Stimulated activated CD4-positive, alpha-beta T cell treated with anti-CD3 and anti-CD28 coated beads, Interleukin-12 subunit alpha, Interleukin-12 subunit beta, amount 100 ng/mL, for 48 hours (primary cell): ENCODE measurements at places on chromosomes 2 and 18.

- no peak for DNase-seq
Observed at GRCh38 chr2:9238591-9239326, 32.1 kb downstream of the ASAP2 start.

DNA sequence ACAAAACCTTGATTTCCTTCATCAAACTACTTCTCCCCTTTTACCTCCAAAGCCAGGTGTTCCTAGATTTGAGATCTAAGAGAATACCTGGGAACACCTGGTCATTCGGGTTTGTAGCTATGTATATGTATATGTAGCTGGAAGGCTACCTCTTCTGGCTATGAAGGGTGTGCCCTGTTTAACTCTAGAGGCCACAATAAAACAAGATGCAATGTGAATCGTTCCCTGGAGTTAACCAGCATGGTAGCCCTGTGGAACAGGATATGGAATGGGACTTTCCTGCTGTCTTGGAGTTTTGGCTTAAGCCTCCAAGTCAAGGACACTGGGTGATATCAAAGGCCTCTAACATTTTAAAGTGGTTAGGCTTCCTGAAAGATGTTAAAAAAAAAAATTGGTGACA, 17.7 kb upstream of the NFU1 start:
- no peak for DNase-seq

- peak; percentile 42 for DNase-seq
Observed at GRCh38 chr2:44952143-44952805, 10.8 kb downstream of the SIX3 start.

DNA sequence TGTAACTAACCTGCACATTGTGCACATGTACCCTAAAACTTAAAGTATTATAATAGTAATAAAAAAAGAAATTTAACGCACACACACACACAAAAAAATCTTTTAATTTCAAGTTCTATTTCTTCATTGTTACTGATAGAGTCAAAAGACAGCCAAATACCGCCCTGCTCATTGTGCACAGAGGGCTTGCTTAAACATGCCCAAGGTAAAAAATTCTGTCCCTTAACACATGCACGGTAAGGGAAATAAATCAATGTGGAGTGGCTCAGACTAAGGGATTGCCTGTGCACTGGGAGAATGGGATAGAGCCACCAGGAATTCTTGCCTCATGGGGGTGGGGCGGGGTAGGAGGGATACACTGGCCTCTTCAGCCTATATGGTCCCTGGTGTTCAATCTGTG, 468.0 kb downstream of the NUP35 start:
- DNase-seq = no peak

GRCh38 chr2:60510713-60511112, 42.7 kb downstream of the BCL11A start:
- DNase-seq = no peak

- DNase-seq = no peak
Observed at GRCh38 chr18:48841381-48842258, 109.1 kb downstream of the SMAD7 start.

DNA sequence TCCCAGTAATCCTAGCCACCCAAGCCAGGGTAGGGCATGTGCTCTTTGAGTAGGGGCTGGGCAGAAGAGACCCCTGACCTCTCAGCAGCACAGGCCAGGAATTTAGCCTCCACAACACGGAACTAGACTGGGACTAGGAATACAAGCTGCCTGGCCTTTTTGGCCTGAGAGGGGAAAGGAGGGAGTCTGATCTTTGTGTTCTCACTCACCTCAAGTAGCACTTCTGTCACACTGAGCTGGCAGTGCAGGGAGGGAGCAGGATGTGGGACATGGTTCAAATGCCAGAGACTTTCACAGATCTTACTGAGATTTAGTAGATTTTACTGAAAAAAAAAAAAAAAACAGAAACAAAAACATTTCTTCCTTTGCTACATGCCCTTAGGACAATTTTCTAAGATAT, 395.2 kb downstream of the CMPK2 start:
- no peak for DNase-seq

DNA sequence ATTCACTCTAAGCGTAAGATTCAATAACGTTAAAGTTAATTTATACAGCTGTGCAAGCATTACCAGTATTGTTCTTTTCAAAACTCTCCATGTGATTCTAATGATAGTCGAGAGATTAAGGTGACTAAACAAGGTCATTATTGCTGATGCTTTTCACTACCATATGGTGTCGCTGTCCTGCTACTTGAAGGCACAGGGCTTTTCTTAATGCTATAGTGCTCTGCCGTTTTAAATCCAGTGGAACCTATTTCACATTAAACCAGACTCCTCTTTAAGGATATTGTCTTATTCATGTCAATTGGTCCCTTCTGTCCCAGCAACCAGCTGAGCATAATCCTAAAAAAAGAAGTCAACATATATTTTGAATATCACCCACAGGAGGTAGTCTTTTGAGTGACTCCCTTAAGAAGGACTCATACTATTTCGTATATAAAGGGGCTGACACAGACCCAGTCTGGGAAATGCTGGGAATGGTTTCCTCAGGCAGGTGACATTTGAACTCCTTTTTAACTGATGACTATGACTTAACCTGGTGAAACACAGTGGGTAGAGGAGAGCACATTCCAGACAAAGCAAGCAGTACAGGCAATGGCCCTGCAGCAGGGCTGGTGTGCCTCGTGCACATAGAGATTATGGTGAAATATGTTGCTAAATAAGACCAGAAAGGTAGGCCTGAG, 53.9 kb upstream of the CYTIP start:
- no peak for DNase-seq

GRCh38 chr2:47070155-47070919, 84.8 kb downstream of the STPG4 start:
- DNase-seq = no peak

DNA sequence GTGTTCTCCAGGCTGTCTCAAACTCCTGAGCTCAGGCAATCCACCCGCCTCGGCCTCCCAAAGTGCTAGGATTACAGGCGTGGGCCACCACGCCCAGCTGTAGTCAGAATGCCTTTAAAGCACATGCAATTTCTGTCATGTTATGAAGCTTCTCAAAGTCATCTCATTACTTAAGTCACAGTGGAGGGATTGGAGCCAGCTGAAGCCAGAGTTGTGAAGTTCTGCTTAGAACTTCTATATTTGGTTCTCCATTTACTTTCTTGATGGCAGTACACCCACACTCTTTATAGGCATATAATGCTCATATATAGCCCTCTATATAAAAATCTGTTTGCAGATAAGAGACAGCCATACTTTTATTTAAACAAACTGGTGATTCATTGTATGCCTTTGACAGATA, 68.8 kb upstream of the CWC22 start:
- no peak for DNase-seq

DNA sequence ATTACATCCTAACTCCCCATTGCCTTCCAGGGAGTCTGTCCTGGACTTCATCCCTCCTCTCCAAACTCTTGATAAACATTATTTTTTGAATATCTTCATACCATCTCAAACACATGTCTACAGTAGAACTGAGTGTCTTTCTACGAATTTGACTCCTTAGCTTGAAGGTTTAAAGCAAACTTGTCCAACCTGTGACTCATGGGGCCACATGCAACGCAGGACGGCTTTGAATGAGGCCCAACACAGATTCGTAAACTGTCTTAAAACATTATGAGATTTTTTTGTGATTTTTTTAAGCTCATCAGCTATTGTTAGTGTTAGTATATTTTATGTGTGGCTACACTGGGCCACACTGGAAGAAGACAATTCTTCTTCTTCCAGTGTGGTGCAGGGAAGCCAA, 98.1 kb downstream of the PARD3B start:
- DNase-seq = no peak

DNA sequence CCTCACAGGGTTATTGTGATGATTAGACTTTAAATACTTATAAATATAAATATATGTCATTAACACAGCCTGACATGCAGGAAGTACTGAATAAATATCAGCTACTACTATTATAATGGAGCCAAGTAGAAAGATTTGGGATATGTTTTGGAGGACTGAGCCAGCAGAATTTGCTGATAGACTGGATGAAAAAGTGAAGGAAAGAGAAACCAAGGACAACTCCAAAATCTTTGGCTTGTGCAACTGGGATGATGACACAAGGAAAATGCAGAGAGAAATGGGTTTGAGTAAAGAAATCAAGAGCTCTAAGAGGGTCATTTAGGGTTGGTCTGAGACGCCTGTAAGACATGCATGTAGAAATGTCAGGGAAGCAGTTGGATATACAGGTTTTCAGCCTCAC, 15.6 kb downstream of the ADD2 start:
- no peak for DNase-seq

DNA sequence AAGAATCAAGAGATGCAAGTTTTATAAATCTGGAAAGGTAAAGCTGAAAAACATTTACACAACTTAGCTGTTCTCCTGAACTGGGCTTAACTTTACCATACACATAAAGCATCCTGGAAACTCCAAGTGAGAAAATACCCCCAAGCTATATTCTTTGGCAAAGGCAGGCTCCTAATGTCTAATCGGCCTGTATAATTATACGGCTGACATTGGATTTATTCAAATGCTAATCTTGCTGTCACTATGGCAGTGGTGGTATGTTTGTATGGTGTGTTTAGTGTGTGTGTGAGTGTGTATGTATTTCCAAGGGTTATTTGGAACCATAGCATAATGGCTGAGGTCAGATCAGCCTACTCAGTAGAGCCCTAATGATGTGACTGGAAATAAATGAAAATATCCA, 1031.8 kb upstream of the ZEB2 start:
- DNase-seq = no peak

DNA sequence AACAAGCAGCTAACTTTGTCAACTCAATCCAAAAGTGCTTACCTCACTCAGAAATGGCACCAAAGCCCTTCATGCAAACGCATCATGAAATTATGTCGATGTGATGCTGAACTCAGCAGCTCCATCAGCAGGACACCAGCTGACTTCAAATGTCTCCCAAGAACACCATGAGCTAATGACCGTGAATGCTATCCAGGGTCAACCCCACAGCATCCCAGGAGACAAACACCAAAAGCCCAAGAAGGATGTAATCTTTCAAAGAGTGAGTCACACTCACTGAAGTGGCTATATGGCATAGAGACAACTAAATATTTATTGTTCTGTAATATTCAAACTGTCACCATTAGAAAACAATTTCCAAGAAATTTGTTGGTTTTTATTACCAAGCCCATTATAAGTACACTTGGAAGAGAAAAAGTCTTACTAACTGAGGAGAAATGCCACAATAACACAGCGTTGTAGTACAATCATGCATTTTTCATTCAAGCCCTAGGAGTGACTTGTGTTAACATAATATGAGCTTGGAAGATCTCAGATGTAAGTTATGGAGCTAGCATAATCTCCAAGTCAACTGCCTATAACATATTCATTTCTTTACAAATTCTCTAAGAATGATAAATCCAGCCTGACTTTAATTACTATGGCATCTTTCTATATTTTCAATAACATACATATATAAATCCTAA, 165.0 kb upstream of the CCDC68 start:
- no peak for DNase-seq

DNA sequence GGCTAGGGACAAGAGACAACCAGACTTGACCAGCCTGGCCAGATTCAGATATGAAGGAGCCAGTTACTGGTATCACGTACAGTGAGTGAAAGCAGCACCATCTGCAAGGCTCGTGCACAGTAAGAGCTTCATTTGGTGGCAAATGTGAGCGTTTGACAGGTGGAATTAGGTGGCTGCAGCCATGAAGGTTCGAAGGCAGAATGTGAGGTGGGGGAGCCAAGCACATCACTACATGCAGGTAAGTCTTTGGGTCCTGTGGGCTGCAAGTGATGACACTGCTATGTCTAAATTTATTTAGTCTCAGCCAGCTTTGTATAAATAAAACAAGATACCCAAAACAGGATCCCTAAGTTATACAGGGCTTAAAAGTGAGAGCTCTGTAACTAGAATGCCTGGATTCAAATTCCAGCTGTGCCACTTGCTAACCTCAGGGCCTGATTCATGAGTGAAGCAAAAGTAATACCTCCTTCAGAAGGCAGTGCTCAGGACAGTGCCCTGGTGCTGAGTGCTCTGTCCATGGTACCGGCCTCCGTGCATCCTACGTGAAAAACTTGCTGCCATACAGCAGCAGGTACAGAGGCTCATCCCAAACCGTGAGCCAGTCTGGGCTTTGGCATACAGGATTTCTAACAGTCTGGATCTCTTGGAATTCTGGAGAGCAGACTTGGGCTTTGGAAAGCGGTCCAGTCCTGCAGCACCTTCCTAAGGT, 18.6 kb downstream of the DDX18 start:
- no peak for DNase-seq

DNA sequence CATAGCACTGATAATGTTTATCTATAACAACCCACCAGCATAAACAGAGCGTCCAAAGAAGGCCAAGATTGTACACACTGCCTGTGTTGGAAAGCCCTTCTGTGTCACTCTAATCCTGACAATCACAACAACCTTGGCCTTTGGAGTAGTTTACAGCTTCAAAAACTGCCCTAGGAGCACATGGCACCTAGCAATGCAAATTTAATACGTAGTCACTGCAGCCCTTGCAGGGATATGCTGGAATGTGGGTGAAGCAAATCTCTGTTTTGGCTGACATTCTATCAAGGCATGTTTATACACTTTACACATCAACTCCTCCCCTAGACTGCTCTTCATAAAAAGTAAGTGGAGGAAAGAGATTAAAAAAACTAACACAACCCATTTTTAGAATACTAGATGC, 66.8 kb downstream of the GRB14 start:
- DNase-seq = no peak

- DNase-seq = no peak
Observed at GRCh38 chr18:74524097-74524496, 10.2 kb upstream of the CNDP1 start.

DNA sequence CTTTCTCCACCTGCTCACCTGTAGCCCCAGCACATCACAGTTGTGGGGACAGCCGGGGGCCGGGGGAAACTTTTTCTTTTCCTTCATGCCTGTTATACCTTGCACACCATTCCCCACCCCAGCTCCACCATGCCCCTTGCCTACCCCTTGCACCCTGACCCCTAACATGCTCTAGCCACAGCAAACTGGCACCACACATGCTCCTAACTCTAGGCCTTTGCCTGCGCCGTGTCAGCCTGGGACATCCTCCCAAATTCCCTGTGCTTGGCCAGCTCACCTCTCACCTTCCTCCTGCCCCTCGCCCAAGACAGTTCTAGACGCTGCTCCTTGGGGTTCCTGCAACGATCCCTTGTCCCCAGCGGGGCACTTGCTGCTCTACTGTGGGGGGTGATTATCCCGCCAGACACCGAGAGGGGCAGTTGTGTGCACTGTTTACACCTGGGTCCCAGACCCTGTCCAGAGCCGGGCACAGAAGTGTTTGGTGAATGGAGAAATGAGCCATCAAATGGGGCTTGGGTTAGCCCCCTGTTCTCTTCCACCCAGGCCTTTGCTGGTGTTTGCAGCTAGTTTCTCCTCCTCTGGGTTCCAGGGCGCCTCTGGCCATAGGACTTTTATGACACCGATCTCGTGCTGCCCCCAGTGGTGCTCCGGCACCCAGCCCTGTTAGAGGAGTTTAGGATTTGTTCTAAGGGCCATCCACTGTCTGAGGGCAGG, 129.8 kb downstream of the CTIF start:
- no peak for DNase-seq

- DNase-seq = no peak
Observed at GRCh38 chr2:10350761-10351160, 48.1 kb downstream of the HPCAL1 start.
